Activated CD4-positive, alpha-beta T cell treated with anti-CD3 and anti-CD28 coated beads, Interleukin-2, amount 10 ng/mL, durations not matched to agents 24 days and 14 days (primary cell): ENCODE measurements at places on chromosomes 11 and 22. TPM values are rescaled to one million over a fixed set of nuclear protein-coding genes. Genes with fewer than 3 reads are reported as not detected.
A peak's percentile ranks its signal among the peaks of the same experiment; 100 is the strongest.

DNA sequence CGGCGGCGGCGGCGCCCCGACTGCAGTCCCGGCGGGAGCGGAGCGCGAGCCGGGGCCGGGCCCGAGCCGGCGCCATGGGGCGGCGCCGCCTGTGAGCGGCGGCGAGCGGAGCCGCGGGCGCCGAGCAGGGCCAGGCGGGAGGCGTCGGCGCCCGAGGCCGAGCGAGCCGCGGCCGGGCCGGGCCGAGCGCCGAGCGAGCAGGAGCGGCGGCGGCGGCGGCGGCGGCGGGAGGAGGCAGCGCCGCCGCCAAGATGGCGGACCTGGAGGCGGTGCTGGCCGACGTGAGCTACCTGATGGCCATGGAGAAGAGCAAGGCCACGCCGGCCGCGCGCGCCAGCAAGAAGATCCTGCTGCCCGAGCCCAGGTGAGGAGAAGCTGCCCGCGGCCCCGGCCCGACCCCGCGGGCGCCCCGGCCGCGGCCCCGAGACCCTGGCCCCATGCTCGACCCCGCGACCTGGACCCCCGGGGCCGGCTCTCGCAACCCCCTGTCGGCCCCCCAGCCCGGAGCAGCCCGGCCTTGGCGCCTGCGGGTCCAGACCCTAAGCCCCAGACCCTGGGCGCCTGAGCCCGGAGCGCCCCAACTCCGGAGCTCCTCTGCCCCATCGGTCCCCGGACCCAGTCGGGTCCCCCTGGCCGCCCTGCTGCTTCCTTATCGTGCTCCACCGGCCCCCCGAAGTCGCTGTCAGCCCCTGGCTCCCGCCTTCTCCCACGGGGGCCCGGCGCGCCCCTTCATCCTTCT is at the start of gene GRK2:
Gene GRK2 (plus strand): TSS at position 25 of the 739 bp plus-strand sequence. CDS start 227 bp downstream, at position 252.
- H3K36me3 ChIP-seq: peaks cover 44% of the 10 kb centered on the region
- peak within 1 kb of the TSS; percentile 94 for H3K27ac ChIP-seq
- peak; percentile 83 for DNase-seq
- peak within 1 kb of the TSS; percentile 97 for H3K4me3 ChIP-seq

- DNase-seq: no peak
- H3K36me3 ChIP-seq: no peaks in the 10 kb centered on the region
- no peak overlapping the region for H3K27ac ChIP-seq
- H3K27me3 ChIP-seq: peaks cover 3% of the 10 kb centered on the region
Measured at GRCh38 chr11:88377646-88378045, 40.1 kb upstream of the CTSC start.

DNA sequence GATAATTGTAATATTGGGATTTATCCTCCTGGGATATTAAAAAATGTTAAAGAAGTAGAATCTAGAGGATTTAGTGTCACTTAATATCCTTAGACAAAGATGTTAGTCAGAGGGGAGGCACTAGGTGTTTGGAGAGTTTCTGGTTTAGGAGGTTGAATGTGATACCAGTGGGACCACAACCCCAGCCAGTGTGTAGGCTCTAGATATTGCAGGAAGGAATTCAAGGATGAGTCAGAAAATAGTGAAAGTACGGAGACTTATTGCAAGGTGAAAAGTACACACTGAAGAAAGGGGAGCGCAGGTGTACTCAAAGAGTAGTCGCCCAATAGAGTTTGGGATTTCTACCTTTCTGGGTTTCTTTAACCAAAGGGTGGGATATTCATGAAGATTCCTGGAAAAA is 5.7 kb upstream of the TMEM41B start:
- no peak overlapping the region for H3K27ac ChIP-seq
- no peak for DNase-seq
- H3K4me1 ChIP-seq: peaks cover 3% of the 10 kb centered on the region

- H3K27me3 ChIP-seq: no peaks in the 10 kb centered on the region
- H3K36me3 ChIP-seq: no peaks in the 10 kb centered on the region
- no peak for DNase-seq
- H3K4me1 ChIP-seq: no peaks in the 10 kb centered on the region
- H3K4me3 ChIP-seq: no peak overlapping the region
Measured at GRCh38 chr11:37724315-37724714, 1126.3 kb upstream of the RAG2 start.

DNA sequence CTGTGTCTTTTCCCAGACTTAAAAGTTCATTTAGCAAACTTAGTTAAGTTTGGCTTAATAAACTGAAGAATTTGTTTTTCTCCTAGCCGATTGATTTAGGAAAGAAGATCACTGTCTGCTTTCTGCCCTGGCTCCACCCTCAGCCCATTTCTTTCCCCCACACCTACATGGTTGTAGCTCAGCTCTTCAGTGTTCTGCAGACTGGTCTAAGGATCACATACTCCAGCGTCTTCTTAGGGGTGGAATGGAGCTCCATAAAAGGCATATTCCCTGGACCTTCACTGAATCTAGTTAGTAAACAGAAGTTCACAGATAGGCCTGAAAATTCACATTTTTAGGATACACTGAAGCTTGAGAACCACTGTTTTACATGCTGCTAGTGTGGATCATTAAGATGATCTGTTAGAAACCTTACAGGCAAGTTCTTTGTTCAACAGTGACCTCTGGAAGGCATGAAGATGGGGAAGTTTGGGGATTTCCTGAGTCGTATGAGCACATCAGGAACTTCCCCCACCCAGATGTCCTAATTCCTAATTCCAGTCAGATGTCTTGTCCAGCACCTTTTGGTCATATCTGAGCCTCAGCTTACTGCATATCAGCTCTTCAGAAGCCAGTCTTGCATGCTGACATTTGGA is 16.8 kb downstream of the PIWIL4 start:
- peaks cover 2% of the 10 kb centered on the region for H3K4me1 ChIP-seq
- DNase-seq: no peak
- H3K4me3 ChIP-seq: no peak overlapping the region
- no peak overlapping the region for H3K27ac ChIP-seq

- H3K4me1 ChIP-seq: peaks cover 27% of the 10 kb centered on the region
- peaks cover 51% of the 10 kb centered on the region for H3K36me3 ChIP-seq
- H3K27me3 ChIP-seq: no peaks in the 10 kb centered on the region
Measured at GRCh38 chr11:118200901-118201680, 23.7 kb downstream of the JAML start.

DNA sequence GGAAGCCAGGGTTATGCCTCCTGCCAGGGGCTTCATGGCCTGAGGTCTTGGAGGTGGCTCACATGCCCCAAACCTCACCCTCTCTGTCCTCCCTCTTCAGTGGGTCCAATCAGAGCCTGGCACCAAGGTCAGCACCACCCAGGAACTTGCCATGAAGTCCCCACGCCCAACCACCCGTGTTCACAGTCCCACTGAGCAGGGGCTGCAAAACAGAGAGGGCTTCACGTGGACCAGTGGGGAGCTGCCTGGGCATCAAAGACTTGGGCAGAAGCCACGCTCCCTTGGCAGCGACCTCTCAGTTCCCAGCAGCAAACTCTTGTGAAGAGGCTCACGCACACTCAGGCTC is 425.8 kb upstream of the B3GAT1 start:
- no peaks in the 10 kb centered on the region for H3K36me3 ChIP-seq
- H3K27ac ChIP-seq: no peak overlapping the region
- DNase-seq: no peak

DNA sequence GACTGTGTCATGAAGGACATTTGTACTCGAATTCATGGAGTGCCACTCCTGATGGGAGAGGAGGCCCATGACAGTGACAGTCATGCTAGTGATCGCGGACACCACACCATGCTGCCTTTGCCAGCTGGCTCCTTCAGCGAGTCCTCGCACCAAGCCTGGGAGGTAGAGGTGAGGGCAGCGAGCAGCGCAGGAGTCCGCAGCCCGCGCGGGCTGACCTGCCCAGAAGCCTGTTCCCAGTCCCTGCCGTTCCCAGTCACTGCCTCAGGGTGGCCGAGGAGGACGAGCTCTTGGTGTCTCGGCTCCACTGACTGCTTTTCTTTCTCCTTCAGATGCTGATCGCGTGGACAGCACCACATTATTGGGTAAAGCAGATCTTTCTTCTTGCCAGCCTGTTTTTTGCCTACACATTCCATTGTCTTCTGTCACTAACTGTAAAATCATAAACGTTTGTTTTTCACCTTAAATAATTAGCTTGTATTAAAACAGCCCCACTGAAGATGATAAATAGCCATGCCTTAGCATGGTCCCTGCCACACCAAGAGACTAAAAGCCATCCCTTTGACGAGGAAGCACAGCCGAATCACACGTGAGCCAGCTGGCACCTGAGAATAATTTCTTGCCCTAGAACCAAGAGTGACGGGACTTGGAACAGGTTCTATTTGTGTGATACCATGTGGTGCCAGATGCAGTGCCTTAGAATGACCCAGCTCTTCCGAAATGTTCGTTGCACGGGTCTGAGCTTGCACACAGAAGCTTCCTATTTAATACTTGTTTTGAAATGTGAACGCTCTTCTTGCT is 25.5 kb downstream of the FAM118A start:
- no peaks in the 10 kb centered on the region for H3K4me1 ChIP-seq
- peaks cover 52% of the 10 kb centered on the region for H3K36me3 ChIP-seq
- H3K27me3 ChIP-seq: no peaks in the 10 kb centered on the region
- no peak for DNase-seq
- no peak overlapping the region for H3K4me3 ChIP-seq

- no peaks in the 10 kb centered on the region for H3K4me1 ChIP-seq
- no peaks in the 10 kb centered on the region for H3K36me3 ChIP-seq
- no peak overlapping the region for H3K4me3 ChIP-seq
- no peaks in the 10 kb centered on the region for H3K27me3 ChIP-seq
Measured at GRCh38 chr11:23079382-23079813, 219.1 kb upstream of the CCDC179 start.

- H3K36me3 ChIP-seq: no peaks in the 10 kb centered on the region
- H3K4me3 ChIP-seq: no peak overlapping the region
- H3K27ac ChIP-seq: peak overlapping the region; percentile 28
- H3K4me1 ChIP-seq: peaks cover 40% of the 10 kb centered on the region
- H3K27me3 ChIP-seq: peaks cover 16% of the 10 kb centered on the region
Measured at GRCh38 chr22:22720201-22720723, 75.8 kb downstream of the GGTLC2 start.

- H3K36me3 ChIP-seq: no peaks in the 10 kb centered on the region
- no peak overlapping the region for H3K4me3 ChIP-seq
- no peak for DNase-seq
Measured at GRCh38 chr11:133656082-133656635, 123.9 kb upstream of the OPCML start.

GRCh38 chr22:45452565-45453379 is 39.3 kb downstream of the RIBC2 start:
- no peak overlapping the region for H3K27ac ChIP-seq
- peaks cover 2% of the 10 kb centered on the region for H3K27me3 ChIP-seq
- H3K4me3 ChIP-seq: no peak overlapping the region

DNA sequence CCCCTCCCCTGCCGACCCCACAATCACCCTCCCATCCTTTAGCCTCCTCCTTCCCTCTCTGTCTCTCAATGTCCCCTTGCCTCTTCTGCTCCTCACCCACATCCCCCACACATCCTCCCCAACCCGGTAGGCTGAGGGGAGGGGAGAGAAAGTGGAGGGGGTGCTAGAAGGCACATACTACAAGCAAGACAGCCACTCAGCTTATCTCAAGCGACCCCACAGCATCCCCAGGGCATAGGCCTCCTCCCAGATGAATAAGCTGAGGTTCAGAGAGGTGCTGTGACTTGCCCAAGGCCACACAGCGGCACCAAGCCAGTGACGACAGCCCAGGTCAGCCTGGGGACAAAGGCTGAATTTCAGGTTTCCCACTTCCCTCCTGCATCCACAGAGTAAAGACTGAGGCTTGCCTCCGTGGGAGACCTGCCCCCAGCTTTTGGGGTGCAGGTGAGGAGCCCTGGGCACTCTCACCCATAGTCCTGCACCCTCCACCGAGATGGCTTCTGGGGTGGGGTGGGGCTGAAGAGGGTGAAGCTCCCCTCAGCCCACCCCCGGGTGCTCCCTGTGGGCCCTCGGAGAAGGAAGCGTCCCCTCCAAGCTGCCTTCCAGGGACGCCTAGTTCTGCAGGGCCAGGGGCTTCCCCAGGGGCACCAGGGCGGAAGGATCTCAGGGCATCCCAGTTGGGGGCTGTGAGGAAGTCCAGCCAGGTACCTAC is 511 bp downstream of the RAC2 start:
- peak; percentile 75 for DNase-seq
- peak overlapping the region; percentile 98 for H3K27ac ChIP-seq
- peaks cover 54% of the 10 kb centered on the region for H3K4me1 ChIP-seq
- H3K27me3 ChIP-seq: no peaks in the 10 kb centered on the region

DNA sequence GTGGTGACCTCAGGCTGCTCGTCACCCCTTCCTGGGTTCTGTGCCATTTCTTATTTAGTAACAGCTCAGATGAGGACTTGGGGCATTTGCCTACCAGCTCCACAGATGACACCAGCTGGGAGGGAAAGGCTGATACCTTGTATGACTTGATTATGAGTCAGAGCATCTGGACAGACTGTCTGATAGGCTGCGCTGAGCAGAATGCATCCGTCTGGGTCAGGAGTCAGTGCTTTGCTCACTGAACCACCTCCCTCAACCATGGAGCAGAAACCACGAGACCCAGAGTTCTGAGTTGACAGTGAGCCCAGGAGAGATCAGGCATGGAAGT is 6.8 kb downstream of the ST14 start:
- H3K4me1 ChIP-seq: no peaks in the 10 kb centered on the region
- H3K36me3 ChIP-seq: no peaks in the 10 kb centered on the region
- peaks cover 30% of the 10 kb centered on the region for H3K27me3 ChIP-seq
- no peak overlapping the region for H3K27ac ChIP-seq
- DNase-seq: no peak

DNA sequence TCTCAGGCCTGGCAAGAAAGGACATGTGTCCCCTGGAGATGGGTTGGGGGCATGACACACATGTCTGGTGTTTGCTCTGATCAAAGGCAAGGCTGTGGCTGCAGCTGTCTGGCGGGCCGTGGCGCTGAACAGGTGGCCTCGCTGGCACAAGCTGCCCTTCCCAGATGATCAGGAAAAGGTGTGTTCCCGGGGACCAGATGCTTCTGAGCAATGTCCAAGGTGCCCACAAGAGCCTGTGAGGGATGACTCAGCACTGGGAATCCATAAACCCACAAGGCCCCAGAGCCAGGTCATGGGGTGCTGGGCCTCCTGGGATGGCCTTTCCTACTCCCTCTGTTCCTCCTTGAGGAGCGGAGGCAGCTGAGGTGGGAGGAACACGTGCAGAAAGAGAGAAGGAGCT is 9.7 kb upstream of the LRP5 start:
- H3K27me3 ChIP-seq: no peaks in the 10 kb centered on the region
- no peak overlapping the region for H3K27ac ChIP-seq
- DNase-seq: no peak

DNA sequence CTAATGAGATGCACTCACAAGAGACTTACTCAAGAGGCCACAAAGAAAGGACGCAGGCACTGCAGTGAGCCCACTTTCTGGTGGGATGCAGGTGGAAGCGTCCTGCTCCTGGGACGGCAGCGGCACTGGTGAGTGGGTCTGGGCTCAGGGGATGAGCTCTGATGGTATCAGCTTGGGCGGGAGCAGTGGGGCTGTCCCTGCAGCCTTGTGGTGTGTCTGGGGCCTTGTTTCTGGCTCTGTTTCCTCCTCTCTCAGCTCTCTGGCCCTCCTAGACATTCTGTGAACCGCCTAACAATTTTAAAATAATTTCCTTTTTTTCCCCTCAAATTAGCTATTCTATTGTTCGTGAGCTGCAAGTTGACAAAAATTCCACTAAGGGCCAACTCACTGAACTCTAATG is 8.8 kb upstream of the ST14 start:
- H3K4me3 ChIP-seq: no peak overlapping the region
- peaks cover 6% of the 10 kb centered on the region for H3K27me3 ChIP-seq
- peaks cover 6% of the 10 kb centered on the region for H3K4me1 ChIP-seq
- no peak for DNase-seq
- H3K36me3 ChIP-seq: no peaks in the 10 kb centered on the region

The A4GALT gene
- total RNA-seq: not detected in 2 replicates

The ANO5 gene
- total RNA-seq: not detected in 2 replicates

The TUBA8 gene
- 1.2 and 1.7 TPM in 2 replicates for total RNA-seq

The ART1 gene
- not detected in 2 replicates for total RNA-seq

The APOBEC3H gene
- total RNA-seq: 5.8 and 7.6 TPM in 2 replicates

The KCNJ5 gene
- not detected in 2 replicates for total RNA-seq

The LARGE2 gene
- total RNA-seq: not detected in 2 replicates

The CRYBB2 gene
- not detected in 2 replicates for total RNA-seq

The OSBP2 gene
- total RNA-seq: 2.1 and 2.6 TPM in 2 replicates

The CBX7 gene
- total RNA-seq: 10.8 and 11.6 TPM in 2 replicates

The GPR83 gene
- total RNA-seq: 0.05 TPM in 1 of 2 replicates, not detected in the other

The CD3D gene
- total RNA-seq: 381 and 400 TPM in 2 replicates

The SLC5A4 gene
- total RNA-seq: not detected in 2 replicates

The SYT9 gene
- not detected in 2 replicates for total RNA-seq
